ENCODE measurements at places on chromosomes 12 and 14.
A peak's percentile ranks its signal among the peaks of the same experiment; 100 is the strongest.

DNA sequence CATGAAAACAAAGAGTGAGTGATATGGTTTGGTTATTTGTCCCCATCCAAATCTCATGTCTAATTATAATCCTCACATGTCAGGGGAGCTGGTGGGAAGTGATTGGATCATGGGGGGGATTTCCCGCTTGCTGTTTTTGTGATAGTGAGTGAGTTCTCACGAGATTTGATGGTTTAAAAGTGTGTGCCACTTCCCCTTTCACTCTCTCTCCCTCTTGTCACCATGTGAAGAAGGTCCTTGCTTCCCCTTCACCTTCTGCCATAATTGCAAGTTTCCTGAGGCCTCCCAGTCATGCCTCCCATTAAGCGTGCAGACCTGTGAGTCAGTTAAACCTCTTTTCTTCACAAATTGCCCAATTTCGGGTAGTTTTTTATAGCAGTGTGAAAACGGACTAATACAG is 2.1 kb upstream of the ATXN7L3B start:
- DNase-seq: peak; percentile 76

DNA sequence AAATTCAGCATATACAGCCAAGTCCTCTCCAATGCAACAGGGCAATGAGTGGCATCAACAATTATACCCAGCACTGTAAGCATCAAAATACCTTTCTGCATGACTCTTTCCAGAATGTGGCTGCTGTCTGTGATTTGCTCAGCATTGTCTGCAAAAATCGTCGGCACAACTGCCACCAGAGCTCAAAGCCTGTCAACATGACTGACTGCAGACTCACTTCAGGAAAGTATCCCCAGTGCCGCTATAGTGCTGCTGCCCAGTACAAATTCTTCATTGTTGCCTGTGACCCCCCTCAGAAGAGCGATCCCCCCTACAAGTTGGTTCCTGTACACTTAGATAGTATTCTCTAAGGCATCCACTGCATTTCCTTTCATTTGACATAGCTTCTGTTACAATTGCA is 735 bp downstream of the RNASE6 start:
- DNase-seq: no peak

GRCh38 chr14:43116341-43116740 is 1390.7 kb downstream of the FSCB start:
- DNase-seq: no peak

- DNase-seq: no peak
These were observed 60.4 kb upstream of the SEL1L start for GRCh38 chr14:81594012-81594411.

DNA sequence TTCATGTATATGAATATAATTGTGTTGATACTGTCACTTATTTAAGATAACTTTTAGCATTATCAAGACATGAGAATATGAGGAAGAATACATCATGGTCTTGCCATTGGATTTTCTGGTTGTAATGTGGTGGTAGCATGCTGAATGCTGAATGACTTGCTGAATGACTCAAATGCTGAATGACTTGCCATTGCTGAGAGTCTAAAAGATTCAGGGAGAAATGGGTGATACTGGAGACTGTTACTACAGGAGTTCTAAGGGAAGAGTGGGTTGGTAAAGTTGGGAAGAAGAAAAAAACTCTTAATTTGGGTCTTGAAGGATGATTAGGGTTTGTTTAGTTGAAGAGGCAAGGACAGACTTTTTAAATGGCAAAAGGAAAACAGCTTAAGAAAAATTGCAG is 72.1 kb upstream of the MANSC4 start:
- no peak for DNase-seq

GRCh38 chr14:86540636-86541247 is 1010.8 kb downstream of the FLRT2 start:
- DNase-seq: no peak

DNA sequence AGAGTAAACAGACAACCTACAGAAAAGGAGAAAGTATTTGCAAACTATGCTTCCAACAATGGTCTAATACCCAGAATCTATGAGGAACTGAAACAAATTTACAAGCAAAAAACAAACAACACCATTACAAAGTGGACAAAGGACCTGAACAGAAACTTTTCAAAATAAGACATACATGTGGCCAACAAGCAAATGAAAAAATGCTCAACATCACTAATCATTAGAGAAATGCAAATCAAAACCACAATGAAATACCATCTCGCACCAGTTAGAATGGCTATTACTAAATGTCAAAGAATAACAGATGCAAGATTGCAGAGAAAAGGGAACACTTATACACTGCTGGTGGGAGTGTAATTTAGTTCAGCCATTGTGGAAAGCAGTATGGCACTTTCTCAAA is 125.8 kb downstream of the C12orf42 start:
- DNase-seq: no peak

DNA sequence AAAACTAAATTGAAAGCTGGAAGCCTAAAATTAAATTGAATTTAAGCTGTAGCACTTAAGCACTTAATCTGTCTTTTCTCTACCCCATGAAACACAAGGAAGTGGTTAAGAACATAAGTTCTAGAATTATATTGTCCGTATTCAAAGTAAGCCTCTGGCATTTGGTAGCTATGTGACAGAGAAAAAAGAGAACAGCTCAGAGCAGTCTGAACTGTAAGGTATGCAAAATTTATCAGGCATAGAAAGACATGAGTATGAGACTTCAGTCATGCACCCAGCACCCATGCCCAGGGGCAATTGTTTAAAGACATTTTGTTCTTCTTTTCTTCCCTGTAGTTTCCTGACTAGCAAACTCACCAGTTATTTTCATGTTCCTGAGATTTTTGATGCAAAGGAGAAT is 116.7 kb downstream of the KCNMB4 start:
- DNase-seq: no peak

GRCh38 chr12:99201906-99202645 is 445.5 kb upstream of the GARIN6 start:
- DNase-seq: no peak

- no peak for DNase-seq
These were observed 30.9 kb upstream of the DYRK2 start for GRCh38 chr12:67617629-67618028.
